Activated T-helper 1 cell treated with anti-CD3 and anti-CD28 coated beads, Interleukin-12 subunit alpha, Interleukin-12 subunit beta, Interleukin-2, Interleukin-4 antibody, amounts not matched to agents 30 ng/mL and 10 ng/mL and 1 ng/mL, durations not matched to agents 14 hours and 24 hours and 36 hours (primary cell): ENCODE measurements at places on chromosomes 12 and 14. TPM values are rescaled to one million over a fixed set of nuclear protein-coding genes. Genes with fewer than 3 reads are reported as not detected.

NOVA1 gene
- total RNA-seq = 0.13 TPM in 1 of 2 replicates, not detected in the other

GRCh38 chr14:48086516-48086915 is 411.1 kb upstream of the MDGA2 start:
- no peak for DNase-seq

GRCh38 chr14:22263961-22264360 is 325.1 kb downstream of the DAD1 start:
- no peak for DNase-seq

GRCh38 chr12:103868215-103868614 is 27.2 kb upstream of the NT5DC3 start:
- DNase-seq = no peak

- DNase-seq = no peak
Measured at GRCh38 chr14:56129092-56129491, 10.9 kb downstream of the PELI2 start.

- DNase-seq = peak; percentile 53
Measured at GRCh38 chr12:24719293-24719721, 229.6 kb downstream of the BCAT1 start.

- DNase-seq = no peak
Measured at GRCh38 chr12:126535971-126536370, 1470.7 kb downstream of the AACS start.

DNA sequence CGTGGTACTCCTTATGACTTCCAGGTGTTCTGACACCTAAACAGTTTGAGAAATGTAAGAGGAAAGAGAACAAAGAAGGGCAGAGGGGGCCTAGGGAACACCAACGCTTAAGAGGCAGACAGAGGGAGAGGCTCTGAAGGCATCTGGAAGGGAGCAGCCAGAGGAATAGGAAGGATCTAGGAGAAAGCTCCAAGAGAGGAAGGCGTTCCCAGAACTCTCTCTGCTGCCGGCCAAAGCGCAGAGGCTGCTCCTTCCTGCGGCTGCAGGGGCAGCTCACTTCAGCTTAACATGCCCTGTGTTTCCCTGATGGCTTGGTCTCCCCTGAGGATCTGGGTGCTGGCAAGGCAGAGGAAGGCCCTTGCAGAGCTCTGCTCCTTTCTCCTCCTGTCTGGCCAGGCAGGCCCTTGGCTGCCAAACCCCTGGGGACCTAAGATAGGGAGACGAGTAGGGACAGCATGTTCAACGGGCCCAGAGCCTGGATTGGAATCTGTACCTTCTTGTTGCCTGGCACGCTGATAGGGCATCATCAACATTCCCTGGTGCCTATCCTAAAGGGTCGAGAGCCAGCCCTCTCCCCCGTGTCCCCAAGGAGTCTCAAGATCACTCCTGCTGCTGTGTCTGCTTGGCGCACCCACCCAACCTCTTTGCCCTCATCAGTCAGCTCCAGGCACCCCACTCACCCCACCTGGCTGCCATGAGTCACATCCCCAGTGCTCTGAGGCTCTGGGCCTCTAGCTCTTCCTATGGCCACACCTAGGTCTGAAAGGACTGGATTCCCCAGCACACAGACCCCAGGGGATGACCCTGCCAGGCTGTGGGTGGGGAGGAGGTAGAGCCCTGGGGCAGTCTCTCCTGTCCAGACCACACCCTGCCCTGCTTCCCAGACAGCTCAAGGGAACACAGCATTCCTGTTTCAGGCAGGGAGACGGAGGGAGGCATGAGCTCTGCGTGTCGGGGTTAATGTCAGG is 45.6 kb downstream of the LTBP2 start:
- DNase-seq = no peak

DNA sequence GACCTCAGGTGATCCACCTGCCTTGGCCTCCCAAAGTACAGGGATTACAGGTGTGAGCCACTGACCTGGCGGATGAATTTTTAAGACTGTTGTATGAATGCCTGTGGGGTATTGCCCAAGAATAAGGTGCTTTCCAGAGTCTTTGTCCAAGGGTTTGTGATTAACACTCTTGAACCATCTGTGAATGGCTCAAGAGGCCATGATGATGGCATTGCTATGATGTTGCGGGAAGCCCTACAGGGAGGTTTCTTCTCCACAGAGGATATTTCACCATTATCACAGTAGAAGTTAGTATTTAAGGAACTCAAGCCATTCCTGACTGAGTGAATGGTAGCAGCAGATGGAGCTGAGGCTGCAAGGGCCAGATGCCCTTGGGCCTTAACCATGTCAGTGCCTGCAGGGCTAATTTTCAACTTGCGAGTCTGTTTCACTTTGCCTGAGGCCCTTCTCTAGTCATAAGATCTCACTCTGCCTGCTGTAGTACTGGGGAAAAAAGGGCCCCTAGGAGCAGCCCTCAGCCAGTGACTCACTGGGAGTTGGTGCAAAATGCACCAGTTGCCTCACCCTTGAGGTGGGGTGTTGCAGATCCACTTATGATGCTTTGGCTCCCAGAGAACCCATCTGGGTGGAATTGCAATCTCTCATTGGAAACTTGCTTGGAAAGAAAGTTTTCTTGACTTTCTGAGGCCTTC is 108.6 kb upstream of the FLRT2 start:
- no peak for DNase-seq

GRCh38 chr14:50620341-50620740 is 47.8 kb downstream of the SAV1 start:
- no peak for DNase-seq

PTGER2 gene
- total RNA-seq = 67.4 and 67.9 TPM in 2 replicates

DNA sequence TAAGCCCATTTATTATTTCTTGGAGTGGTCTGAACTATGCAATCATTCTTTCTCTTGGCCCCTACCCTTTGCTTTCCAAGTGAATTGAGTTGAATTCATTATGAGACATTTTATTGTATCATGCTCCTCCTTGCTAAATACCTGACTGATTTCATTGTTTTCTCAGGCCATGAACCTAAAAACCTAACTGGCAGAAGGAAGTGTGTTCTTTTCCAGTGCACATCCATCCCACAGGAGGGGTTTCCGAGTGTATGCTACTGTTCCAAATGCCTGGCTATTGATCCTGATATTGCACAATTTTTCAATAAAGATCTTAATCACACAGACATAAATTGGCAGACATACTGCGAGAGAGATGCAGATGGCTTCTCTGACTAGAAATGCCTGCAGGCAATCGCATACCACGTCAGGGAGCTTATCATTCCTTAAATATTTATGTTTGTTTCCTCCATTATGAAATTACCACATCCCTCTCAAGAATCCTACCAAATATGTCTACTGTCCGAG is 162.2 kb upstream of the EGLN3 start:
- DNase-seq = no peak

- DNase-seq = no peak
Measured at GRCh38 chr12:102379346-102380162, 100.8 kb downstream of the IGF1 start.

GRCh38 chr14:55160989-55161388 is 30.4 kb downstream of the DLGAP5 start:
- no peak for DNase-seq

REM2 gene
- total RNA-seq = 0.39 TPM in 1 of 2 replicates, not detected in the other

GRCh38 chr12:96810057-96810456 is 97.0 kb upstream of the NEDD1 start:
- DNase-seq = no peak

GRCh38 chr12:105291531-105291930 is 39.0 kb upstream of the C12orf75 start:
- no peak for DNase-seq

- no peak for DNase-seq
Measured at GRCh38 chr12:79415746-79416435, 274.9 kb downstream of the PAWR start.

DNA sequence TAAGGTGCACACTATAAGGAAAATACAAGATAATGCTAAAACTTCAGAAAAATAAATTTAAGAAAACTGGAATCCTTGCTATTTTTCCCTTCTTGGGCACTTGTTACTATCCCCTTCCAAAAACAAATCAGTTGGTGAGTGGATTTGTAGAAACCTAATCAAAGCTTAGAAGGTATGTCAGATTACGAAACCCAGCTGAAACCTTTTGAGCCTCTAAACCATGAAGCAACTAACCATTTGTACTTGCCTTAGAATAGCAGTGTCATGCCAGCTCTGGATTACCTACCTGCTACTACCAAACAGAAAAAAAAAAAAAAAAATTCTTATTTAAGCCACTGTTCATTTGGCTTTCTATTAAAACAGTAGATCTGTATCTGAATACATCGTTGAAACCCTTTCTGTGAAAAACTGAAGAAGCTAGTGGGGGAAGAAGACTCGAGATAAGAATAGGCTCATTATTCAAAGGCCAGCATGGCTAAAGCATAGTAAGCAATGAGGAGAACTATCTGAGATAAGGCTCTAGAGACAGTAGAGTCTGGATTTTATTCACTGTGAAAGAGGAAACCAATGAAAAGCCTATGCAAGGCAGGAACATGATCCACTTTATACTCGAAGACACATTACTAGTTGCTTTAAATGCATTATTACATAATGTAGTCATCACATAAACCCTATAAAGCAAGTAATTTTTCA is 30.2 kb downstream of the OSBPL8 start:
- no peak for DNase-seq

LRRC10 gene
- not detected in 2 replicates for total RNA-seq

DNA sequence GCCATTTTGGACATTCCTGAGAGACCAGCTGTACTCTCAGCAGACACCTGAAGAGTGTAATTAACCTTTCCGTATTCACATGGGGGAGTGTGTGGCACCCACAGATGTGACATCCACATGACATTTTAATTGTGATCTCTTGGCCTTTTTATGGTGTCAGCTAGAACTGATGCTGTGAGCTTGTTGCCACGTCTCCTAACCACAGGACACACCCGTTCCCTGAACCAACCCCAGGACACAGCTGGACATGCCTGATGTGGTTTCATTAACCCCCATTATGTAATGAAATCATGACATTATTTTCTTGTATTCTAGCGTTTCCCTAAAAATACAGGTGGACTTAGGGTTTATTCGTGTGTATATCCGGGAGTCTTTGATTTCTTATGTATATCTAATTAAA is 1036.1 kb downstream of the TMEM121 start:
- DNase-seq = no peak

PYGL gene
- total RNA-seq = 0.13 and 0.17 TPM in 2 replicates

- DNase-seq = no peak
Measured at GRCh38 chr12:83408851-83409250, 722.1 kb downstream of the TMTC2 start.

- DNase-seq = no peak
Measured at GRCh38 chr12:111271674-111272418, 97.0 kb downstream of the PHETA1 start.

- DNase-seq = no peak
Measured at GRCh38 chr14:103095210-103095778, 769 bp downstream of the EXOC3L4 start.

DNA sequence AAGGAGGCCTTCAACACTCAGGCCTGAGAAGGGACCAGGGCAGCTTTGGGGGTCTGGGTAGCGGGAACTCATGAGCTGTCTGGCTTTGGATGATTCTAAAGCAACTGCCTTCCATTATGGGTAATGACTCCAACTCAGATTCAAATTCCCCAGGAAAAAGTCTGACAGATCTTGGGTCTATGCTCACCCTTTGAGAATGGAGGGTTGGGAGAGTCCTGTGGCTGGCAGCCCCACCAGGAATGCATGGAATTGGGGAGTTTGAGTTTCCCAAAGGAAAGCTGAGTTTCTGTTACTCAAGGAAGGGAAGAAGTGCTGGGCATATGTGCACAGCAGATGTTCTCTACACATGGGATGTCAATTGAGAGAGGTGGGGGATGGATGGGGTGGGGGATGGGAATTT is 22.4 kb upstream of the LTBP2 start:
- DNase-seq = no peak
